ENCODE measurements at places on chromosomes 11 and 22.

GRCh38 chr11:90803366-90803765, 580.5 kb upstream of the CHORDC1 start:
- DNase-seq, result no peak

GRCh38 chr11:4044976-4045646, 49.5 kb upstream of the RRM1 start:
- DNase-seq, result no peak

DNA sequence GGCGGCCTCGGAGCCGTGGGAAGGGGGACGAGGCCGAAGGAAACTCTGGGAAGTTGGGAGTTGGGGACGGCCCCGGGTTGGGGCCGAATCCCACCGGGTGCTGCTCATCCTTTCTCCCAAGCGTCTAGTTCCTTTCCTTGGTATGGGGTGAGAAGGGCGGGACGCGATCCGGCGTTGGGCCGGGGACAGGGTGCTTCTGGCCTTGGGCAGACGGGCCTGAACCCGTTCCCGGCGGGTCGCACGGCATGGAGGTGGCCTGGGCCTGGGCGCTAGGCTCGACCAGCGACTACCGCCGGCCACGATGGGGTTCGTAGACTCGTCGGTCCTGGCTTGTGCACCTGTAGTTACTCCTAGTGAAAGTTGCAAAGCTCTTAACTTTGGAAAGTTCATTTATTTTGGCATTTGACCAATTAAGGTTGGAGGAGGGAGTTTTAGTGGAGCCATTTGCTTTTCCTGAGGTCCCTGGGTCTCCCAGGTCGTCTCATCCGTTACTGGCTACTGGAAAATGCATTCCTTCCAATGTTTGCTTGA, 1.0 kb downstream of the SYT9 start:
- no peak for DNase-seq

DNA sequence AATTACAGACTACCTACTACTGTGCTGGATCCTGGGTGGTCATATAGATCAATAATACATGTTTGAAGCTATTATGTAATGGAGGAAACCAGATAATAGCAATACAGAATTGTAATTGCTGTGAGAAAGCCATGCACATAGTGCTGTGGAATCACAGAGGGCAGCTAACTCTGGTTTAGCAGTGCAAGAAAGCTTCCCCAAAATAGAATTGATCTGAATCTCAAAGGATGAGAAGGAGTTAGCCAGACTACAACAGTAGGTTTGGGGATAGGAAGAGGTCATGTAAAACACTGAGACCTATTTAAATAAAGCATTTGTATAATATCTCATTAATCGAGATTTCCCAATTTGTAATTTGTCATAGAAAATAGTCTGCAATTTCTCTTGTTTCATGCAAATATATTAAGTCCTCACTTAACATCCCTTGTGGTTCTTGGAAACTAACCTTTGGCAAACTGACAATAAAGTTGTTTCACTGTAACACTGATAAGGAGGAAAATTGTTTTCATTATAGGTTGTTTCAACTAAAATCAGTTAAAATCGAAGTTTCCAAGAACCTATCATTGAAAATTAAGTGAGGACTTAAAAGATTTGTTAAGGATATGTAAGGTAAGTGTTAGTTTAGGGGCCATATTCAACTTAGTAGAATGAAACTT, 7.6 kb downstream of the C11orf58 start:
- no peak for DNase-seq

DNA sequence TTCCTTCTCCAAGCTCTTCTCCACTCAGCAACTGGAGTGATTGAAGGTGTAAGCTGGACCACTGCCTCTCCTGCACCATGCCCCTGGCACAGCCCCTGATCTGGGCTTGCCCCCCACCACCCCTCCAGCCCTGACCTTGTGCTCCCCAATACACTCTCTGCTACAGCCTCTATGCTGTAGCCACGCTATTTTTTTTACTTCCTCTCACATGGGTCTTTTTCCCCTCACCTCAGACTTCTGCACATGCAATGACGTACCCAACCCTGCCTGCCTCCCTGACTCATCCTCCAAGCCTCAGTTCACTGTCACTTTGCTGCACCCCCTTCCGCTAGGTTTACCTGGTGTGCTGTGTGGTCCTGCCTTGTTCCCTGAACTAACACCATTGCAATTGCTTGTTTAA, 9.0 kb downstream of the CSNK2A3 start:
- DNase-seq, result peak; percentile 21

- no peak for DNase-seq
Measured at GRCh38 chr11:85810521-85810870, 445 bp downstream of the SYTL2 start.

GRCh38 chr11:22337596-22338485, at the start of gene SLC17A6:
TSS of gene SLC17A6 (plus strand) at chr11:22338381. CDS start at chr11:22338534, 153 bp downstream.
- peak; percentile 37 for DNase-seq

DNA sequence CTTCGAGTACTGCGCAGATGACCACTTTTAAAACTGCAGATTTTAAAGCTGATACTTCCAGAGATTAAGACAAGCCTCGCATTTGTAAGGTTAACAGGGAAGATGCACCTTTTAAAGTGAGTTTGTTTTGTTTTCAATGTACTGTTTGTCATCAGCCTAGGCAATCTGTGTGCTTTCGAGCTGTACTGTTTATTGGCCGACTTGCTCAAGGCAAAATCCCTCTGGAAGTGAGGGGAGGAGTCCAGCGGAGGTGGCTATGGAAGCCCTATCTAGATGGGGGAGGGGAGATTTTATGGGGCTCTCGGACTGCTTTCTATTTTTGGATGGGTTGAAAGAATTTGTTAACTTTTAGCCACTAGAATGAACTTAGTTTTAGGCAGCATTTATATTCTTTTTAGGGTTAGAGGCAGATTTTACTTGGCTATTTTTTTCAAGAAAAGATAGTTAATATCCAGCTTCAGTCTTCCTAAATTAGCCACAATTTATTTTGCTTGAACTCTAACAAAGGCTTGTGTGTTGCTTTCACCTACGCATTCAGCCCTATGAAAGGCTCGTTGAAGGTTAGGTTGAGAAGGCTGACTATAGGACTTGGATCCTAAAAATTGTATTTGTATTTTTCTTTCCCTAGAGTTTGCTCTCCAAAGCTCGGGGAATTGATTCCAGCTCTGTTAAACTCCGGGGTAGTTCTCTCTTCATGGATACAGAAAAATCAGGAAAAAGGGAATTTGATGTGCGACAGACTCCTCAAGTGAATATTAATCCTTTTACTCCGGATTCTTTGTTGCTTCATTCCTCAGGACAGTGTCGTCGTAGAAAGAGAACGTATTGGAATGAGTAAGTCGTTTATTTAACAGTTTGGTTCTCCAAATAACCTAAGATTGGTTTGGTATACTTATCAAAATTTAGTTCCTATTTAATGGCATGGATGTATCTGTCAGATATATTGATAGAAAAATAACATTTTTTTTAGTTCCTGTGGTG, 2.1 kb downstream of the WEE1 start:
- DNase-seq, result peak; percentile 29

GRCh38 chr11:21511835-21512440, 680.9 kb upstream of the ANO5 start:
- DNase-seq, result peak; percentile 20

GRCh38 chr11:106507645-106508306, 430.3 kb downstream of the AASDHPPT start:
- no peak for DNase-seq

- DNase-seq, result peak; percentile 84
Measured at GRCh38 chr22:22450343-22450839, 58.2 kb downstream of the ZNF280B start.

DNA sequence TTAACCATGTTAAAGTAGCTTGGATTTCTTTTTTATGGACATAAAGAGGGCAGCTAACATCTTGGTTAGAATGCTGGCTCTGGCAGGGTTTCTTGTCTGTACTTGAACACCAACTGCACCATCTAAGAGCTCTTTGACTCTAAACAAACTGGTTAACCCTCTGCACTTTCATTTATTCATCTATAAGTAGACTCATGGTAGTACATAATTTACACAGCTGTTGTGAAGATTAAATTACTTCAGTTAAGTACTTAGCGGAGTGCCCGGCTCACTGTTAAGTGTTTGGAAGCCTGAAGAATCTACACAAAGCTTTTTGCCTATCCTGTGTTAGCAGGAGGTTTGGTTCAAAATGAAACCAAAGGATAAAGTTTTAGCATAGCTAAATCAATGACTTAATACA, 846.2 kb upstream of the API5 start:
- DNase-seq, result no peak

DNA sequence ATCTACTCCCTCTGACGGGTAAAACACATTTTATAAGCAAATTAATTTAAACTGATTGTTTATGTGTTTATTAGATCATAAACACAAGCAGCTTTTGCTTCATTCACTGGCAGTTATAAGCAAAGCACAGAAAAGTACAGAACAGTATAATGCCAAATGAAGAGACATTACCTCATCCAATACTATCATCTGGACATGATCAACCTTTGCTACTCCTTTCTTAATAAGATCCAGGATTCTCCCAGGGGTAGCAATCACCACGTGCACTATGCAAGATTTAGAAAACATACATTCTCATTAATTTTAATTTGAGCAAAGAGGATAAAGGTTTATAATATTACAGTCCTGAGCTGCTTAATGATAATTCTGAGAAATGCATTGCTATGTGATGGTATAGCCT, 27.9 kb downstream of the DDX6 start:
- DNase-seq, result no peak

- DNase-seq, result no peak
Measured at GRCh38 chr22:32313532-32313931, 44.1 kb upstream of the RFPL3 start.

DNA sequence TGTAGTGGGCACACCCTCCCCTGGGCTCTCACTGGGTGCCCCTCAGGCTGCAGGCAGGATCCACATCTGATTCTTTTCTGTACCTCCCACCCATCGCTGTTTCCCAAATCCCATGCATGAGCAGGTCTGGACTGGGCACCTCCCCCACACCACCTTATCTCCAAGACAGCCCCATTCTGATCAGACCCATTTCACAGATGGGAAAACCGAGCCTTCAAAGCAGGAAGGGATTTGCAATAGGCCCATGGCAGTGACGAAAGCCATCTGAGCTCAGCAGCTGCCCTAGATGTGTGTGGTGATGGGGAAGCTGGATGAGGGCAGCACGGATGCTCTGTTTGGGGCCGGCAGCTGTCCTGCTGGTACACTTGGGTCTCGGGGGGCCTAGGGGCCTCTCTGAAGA, 41.4 kb downstream of the WNT7B start:
- no peak for DNase-seq

DNA sequence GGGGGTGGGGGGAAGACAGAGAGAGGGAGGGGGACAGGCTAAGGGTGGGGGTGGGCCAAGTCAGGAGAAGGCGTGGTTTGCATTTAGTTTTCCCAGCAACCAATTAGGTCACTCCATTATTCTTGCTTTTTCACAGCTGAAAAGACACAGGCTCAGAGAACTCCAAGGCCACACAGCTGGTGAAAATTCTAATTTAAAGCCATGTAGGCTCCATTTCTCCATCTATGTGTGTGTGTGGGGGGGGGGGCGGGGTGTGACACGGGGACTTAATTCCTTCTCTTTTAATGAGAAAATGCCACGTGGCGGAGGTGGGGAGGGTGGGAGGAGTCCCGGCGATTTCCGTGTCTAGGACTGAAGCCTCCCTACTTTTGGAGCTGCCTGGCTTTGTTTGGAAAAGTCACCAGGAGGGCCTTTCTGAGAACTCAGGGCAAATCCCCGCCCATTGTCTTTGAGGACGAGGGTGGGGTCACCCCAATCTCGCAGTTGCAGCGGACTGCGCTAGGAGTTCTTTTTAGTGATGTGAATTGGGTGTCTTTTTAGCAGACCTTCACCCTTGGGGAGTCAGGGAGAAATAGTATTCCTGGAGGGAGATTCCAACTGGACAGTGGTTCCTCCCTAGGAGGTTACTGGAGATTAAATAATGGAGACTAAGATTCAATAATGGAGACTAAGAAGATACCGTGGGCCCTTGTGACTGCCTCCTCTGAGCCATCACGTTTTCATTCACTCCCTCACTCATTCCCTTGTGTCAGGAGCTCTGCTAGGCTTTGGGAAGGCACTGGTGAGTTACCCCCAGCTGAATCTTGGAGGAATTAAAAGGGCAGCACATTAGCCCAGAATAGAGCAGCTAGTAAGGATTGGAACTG, 36.4 kb upstream of the PTPRJ start:
- no peak for DNase-seq

GRCh38 chr22:46349238-46349637, 13.7 kb downstream of the TRMU start:
- DNase-seq, result no peak

GRCh38 chr11:66266378-66267038, 1.9 kb upstream of the RAB1B start:
- no peak for DNase-seq

GRCh38 chr11:120337355-120338106, 1.3 kb downstream of the ARHGEF12 start:
- no peak for DNase-seq

DNA sequence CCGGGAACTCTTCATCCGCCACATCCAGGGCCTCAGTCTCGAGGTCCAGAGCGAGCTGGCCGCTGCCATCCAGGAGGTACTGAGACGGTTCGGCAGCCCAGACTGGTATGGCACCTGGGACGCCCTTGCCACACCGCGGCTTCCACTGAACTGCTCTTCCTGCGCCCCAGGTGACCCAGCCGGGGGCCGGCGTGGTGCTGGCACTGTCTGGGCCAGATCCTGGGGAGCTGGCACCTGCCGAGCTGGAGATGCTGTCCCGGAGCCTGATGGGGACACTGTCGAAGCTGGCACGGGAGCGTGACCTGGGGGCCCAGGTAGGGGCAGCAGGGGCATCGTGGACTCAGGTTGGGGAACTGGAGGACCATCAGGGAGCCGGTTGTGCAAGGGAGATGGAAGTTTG, 1.4 kb downstream of the CCDC88B start:
- no peak for DNase-seq

DNA sequence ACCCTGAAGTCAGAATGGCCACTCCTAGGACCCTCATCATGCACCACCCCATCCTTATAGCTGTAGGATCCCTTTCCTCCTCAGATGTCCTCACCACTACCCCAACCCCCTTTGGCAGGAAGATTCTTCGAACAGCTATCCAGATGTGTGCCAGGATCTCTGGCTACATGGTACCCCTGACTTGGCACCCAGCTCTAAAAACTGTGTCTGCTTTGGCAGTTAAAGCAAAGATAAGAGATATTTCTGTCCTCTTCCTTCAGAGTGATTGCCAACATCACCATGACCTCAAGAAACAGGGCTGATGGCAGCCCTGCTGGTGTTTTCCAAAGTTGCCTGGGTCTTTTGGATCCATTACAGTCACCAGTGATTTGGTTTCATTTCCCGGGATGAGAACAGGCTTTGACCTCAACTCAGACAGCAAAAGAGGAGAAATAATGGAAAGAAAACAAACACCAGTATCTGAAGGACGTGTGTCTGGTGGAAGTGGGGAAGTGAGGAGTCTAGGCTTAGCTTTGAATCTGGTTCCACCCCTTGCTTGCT, 4.3 kb upstream of the NRIP3 start:
- no peak for DNase-seq
